ENCODE measurements at places on chromosomes 5 and 9. TPM values are rescaled to one million over a fixed set of nuclear protein-coding genes. Genes with fewer than 3 reads are reported as not detected.

DNA sequence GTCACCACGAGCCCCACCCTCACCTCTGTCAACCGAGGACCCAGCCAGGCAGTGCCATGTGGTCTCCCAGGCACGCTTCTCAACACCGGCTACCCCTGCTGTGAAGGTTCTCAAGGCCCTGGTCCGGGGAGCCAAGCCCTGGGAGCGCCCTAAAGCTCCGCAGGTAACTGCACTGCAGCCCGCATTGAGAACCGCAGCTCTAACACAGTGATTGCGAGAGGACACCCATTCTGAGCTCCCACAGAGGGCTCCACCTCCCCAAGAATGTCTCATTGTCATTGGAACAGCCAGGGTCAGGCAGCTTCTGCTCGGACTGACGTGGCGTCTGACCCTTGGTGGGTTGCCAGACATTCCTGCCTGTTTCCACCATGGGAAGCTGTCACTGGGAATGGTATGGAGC is 88.3 kb downstream of the ANKRD33B start:
- no peak for DNase-seq

- DNase-seq: peak; percentile 59
These were observed 1.3 kb downstream of the SEMA5A start for GRCh38 chr5:9544502-9545135.

DNA sequence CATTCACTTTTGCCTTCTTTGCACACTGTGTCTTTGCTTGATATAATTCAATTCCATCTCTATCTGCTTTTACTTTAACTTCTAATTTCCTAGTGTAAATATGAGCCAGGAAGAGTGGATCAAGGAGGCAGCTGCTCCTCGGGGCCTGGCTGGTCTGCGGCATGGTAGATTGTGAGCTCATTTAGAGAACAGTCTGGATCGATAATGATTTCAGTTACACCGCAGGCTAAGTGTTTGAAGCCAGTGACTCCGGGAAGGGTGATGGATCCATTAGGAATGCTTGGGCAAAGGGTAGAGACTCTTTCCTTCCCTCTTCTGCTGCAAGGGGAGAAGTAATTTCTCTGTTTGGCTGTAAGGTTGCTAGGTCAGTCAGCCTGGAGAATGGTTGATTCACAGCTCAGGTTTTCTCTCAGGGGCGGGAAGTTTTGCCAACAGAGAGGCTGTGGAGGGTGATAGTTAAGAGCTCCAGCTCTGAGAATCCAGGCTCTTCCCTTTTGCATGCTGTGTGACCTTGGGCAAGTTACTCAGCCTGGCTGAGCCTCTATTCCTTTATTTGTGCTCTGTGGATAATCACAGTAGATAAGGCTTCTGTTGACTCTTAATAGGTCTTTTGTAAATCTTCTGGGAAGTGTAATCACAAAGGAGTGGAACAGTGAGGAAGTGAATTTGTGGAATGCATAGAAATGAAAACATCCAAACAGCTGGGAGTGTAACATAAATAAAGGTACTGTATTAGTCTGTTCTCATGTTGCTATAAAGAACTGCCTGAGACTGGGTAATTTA is 99.1 kb downstream of the PTTG1 start:
- no peak for DNase-seq

GRCh38 chr5:54573812-54574489 is 56.4 kb downstream of the SNX18 start:
- DNase-seq: no peak

GRCh38 chr5:50663636-50664035 is 2.8 kb upstream of the PARP8 start:
- no peak for DNase-seq

GRCh38 chr5:72188166-72188565 is 80.9 kb downstream of the MAP1B start:
- DNase-seq: peak; percentile 62

- DNase-seq: no peak
These were observed 51.7 kb downstream of the LPAR1 start for GRCh38 chr9:110986529-110986928.

GRCh38 chr9:87748881-87749280 is 23.0 kb downstream of the CTSL start:
- DNase-seq: no peak

GRCh38 chr5:252546-252945 is 18.9 kb upstream of the PDCD6 start:
- no peak for DNase-seq

DNA sequence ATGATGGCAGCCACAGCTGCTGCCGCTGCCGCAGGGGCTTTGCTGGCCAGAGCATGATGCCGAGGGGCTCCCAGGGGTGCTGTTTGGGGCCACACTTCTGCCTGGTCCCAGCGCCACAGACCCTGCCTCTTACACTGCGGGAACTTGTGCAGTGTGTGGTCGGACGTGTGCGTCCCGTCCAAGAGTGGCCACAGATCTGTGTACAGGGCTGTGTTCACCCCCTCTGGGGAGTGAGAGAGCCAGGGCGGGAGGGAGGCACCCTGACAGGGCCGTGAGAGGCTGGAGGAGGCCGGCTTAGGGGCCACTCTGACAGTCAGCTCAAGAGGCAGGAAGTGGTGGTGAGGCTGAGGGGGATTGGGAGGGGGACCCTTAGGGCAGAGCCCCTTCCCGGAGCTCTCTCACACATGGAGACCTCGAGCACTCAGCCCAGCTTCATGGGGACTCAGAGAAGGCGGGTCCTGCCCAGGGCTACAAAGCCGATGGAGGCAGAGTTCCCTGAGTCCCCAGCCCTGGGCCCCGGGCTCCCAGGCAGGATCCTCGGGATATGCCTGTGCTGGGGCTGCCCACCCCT is 13.1 kb upstream of the CARD19 start:
- DNase-seq: no peak

DNA sequence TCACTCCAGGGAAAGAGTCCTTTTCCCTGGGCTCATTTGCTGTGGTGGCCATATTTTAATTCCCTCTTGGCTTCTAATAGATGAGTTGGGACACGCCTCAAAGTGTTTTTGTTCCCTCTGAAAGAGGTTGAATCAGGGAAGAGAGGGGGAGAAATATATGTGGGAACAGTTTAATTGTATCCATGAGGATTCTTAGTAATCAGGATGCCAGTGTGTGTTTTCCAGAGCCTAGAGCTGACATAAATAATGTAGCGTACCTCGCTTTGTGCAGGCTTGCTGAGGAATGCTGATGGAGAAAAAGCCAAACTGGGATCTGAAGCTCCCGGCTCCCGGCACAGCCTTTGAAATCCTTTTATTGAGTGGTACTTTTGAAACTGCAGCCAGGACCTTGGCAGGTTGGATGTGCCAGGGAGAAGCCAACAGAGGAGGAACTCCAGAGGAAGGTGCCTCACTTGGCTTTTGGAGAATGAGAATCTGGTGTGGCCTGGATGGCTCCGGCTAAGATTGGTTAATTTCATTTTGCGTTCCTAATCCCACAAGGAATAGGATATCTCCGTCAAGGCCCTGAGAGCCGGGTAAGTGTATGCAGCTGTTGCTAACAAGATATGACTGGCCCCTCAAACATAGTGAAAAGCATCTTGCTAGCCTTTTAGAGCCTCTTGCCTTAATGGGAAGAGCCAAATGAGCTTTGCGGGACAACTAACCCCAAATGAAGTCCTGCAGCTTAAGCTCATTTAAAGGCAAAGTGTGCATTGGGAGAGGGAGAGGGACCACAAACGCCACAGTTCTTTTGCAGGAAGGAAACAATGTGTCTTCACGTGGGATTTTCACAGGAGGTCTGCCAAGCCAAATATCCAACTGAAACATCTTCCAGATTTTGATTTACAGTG is 471.1 kb upstream of the WWC1 start:
- no peak for DNase-seq

DNA sequence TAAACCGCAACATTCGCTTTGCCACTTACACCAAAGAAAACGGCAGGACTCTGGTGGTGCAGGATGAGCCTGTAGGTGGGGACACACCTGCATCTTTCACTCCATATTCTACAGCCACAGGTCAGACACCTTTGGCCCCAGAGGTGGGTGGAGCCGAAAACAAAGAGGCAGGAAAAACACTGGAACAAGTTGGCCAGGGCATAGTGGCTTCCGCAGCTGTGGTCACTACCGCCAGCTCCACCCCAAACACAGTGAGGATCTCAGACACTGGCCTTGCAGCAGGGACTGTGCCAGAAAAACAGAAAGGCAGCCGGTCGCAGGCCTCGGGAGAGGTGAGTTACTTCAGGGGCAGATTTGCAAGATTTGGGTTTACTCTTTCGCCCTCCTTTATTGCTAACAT is 33.8 kb downstream of the KDM3B start:
- no peak for DNase-seq

GRCh38 chr5:119913425-119913824 is 284.1 kb downstream of the FAM170A start:
- DNase-seq: no peak

- DNase-seq: no peak
These were observed 13.5 kb downstream of the SH3TC2 start for GRCh38 chr5:149049371-149049781.

DNA sequence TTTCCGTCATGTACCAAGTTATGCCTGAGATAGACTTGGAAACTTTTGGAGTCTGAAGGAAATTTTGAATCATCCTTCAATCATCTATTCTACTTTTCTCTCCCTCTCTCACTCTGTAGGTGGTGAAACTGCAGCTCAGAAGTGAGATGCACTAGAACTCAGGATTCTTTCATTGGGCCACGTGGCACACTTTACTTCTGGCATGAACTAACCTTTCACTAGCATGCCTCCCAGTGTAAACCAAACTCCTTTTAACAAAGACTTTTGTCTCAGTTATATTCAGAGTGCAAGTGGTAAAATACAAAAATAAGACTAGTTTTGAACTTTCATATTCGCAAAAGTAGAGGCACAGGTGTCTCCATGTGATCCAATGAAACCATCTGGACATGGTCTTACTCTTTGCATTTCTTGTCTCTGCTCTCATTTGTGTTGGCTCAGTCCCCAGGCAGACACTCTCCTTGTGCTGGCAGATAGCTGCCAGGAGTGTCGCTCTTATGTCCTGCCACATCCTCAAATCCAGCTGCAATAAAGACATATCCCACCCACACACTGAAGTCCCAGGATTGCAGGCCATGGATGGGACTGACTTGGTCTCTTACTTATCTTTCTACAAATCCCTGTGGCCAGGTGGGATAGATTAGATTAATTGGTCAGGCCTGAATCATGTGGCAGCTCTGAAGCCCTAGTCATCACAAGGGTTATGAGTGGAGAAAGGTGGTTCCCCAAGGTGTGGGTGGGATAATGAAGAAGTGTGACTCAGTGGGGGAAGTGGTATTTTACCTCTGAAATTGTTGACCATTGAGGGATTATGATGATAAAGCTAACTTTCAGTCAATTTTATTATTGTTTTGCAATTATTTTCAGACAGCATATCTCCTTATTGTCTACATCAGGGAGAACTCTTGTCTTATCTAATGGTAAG is 267.5 kb downstream of the GABRB2 start:
- DNase-seq: no peak

DNA sequence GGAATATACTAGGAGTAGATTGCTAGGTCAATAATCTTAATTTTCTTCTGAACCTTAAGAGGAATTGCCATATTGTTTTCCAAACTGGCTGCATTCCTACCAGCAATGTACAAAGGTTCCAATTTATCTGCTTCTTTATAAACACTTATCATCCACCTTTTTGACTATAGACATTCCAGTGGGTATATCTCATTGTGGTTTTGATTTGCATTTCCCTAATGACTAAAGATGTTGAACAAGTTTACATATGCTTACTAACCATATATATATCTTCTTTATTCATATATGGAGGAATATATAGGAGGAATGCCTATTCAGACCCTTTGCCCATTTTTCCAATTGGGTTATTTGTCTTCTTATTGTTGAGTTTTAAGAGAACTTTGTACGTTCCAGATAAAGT is 7.6 kb downstream of the DNAJC18 start:
- DNase-seq: no peak

DNA sequence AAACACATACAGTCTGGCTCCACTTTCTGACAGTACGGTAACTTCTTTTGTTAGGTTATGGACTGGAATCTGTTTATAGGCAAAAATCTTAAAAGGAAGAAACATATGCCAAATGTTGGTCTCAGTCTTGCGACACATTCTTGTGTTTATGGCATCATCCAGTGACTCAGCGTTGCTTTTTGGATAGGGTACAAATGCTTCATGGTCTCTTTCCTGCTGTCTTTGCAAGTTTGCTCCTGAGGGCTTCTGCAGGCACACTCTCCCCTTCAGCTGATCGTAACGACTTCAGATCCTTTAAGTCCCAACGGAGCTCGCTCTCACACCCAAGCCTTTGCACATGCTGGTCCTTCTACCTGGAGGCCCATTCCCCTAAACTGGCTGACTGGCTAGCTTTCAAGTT is 23.6 kb upstream of the TNFSF8 start:
- DNase-seq: no peak

DNA sequence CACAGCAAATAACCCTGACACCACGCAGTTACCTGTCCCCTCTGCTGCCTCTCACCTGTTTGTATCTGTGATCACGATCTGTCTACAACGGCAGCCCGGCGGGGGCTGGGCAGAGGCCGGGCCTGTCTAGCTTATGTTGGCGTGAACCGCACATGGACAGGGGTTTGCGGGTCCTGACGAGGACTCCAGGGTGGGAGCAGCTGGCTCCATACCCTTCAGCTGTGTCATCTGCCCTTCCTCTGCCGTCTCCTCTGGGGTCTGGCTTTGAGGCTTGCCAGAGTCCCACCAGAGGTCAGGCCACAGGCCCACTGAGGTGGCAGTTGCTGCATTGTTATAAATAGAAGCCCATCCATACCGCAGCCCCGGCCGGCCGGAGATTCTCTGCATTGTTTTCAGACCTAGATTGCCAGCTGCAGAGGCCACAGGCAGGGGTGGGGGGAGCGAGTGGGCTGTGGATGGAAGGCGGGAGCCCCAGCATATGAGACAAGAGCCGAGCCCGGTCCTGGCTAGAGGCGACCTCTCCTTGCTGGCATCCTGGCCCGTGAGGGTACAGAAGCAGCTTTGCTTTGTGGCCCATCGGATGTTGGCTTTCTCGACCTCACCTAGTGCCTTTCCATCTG is 37.8 kb downstream of the FAM78A start:
- DNase-seq: peak; percentile 49

DNA sequence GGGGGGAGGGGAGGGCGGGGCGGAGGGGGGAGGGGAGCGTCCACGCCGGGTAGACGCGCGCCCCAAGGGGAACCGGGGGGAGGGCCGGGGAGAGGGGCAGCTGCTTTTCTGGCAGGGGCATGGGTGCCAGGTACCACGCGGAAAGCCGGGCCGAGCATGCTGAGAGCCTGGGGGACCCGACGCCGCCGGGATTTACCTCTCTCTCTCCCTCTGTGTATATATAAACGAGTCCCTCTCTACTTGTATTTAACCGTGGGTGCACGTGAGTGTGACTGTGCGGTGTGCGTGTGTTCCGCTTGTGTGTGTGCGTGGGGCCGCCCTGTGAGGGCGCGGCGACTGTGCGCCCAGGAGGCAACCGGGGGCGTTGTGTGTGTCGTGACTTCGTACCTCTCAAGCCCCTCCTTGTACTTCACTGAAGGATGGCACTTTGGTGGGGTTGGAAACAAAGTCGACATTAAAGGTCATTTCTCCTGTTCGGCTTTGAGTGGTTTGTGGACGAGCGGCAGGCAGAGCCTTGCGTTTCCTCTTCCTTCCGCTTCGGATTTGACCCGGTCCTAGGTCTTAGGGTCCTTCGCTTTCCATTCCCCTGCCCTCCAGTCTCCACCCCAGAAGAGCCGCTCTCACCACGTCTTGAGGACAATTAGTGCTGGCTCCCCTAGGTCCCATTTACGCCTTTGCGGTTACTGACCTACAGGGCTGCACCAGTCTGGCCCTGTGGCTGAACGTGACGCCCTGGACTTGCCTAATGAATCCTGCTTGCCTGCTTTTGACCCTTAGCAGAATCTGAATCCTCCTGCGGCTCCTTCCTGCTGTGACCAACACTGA is 36.2 kb upstream of the TTC1 start:
- DNase-seq: no peak

Gene FRRS1L
- total RNA-seq: not detected

Gene PCDHGA7
- total RNA-seq: not detected

Gene C9orf153
- total RNA-seq: not detected

Gene SMIM32
- not detected for total RNA-seq

Gene SLC45A2
- 0.17 TPM for total RNA-seq
